ENCODE measurements at places on chromosomes 4 and X. TPM values are rescaled to one million over a fixed set of nuclear protein-coding genes. Genes with fewer than 3 reads are reported as not detected.

Gene MGAT4D
- total RNA-seq = not detected

Gene USP17L21
- not detected for total RNA-seq

Gene MAGEA9B
- not detected for total RNA-seq

Gene GLOD5
- not detected for total RNA-seq

Gene PALLD
- total RNA-seq = 213 TPM

Gene ZNF141
- total RNA-seq = 9.5 TPM

Gene ASIC5
- total RNA-seq = not detected

Gene EFHC2
- total RNA-seq = 0.23 TPM

Gene PLS3
- 504 TPM for total RNA-seq

Gene RBMXL3
- total RNA-seq = not detected

Gene PPID
- total RNA-seq = 34.5 TPM

Gene SMC1A
- total RNA-seq = 7.7 TPM

Gene GABRE
- total RNA-seq = 41.3 TPM

Gene ASMTL
- total RNA-seq = 9.5 TPM

Gene HSFX4
- total RNA-seq = not detected

Gene RBM47
- 3.2 TPM for total RNA-seq

Gene AMER1
- total RNA-seq = 3.1 TPM

Gene ACE2
- not detected for total RNA-seq

Gene DLG3
- total RNA-seq = 13.7 TPM

Gene RS1
- total RNA-seq = not detected

Gene NAA11
- not detected for total RNA-seq

Gene PAGE1
- total RNA-seq = not detected

Measured in smooth muscle cell of the umbilical artery (primary cell).